Astrocyte of the spinal cord (primary cell): ENCODE measurements at places on chromosomes 5 and 9.
A peak's percentile ranks its signal among the peaks of the same experiment; 100 is the strongest.

DNA sequence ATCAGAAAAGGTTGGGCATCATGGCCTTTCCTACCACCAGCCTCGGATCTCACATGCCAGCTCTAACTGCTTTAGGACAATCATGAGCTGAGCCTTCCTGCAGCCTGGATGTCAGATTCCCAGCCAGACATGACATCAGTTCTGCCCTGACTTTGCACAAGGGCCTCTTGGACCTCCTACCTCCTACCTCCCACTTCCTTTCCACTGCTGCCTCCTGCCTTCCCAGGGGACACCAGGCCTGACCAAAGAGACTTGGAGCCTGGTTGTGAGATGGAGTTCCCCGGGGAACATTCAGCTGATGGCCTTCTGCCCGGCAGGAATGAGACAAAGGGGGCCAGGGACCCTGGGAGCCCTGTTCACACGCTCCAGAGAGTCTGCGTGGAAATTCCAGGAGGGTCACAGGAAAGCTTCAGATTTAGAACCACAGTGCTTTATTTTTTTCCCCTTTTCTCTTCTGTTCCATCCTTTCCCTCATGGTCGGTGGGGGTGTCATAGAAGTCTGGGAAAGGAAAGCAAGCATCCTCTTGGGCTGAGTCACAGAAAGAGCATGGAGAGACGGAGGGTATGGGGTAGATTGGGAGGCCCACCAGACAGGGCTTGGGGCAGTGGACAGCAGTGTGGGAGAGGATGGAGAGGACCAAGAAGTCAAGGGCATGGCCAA is 35.4 kb upstream of the IL17B start:
- DNase-seq = peak; percentile 67

GRCh38 chr5:159218595-159219023 is 9.3 kb upstream of the RNF145 start:
- DNase-seq = no peak

DNA sequence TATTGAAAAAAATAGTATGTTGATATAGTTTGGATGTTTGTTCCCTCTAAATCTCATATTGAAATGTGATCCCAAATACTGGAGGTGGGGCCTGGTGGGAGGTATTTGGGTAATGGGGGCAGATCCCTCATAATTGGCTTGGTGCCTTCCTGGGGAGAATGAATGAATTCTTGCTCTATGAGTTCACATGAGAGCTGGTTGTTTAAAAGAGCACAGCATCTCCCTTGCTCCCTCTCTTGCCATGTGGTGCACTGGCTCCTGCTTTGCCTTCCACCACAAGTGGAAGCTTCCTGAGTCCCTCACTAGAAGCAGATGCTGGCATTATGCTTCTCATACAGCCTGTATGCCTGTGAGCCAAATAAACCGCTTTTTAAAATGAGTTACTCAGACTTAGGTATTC is 154.8 kb downstream of the ADAMTS6 start:
- peak; percentile 43 for DNase-seq

- DNase-seq = no peak
Observed at GRCh38 chr9:136815422-136815782, 7.7 kb downstream of the RABL6 start.

DNA sequence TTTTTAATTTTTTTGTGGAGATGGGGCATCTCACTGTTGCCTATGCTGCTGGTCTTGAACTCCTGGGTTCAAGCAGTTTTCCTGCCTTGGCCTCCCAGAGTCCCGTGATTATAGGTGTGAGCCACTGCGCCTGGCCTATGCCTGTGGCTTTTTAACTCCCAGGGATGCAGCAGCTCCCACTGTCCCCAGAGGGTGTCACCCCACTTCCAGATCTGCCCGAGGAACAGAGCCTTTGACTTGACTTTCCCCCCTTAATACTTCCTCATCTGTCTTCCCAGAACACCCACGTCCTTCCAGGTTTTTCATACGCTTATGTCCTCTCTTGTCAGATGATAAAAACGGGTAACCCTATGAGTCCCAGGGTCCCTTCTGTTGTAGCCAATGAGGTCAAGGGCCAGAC is 7.6 kb upstream of the PRRC2B start:
- DNase-seq = no peak

DNA sequence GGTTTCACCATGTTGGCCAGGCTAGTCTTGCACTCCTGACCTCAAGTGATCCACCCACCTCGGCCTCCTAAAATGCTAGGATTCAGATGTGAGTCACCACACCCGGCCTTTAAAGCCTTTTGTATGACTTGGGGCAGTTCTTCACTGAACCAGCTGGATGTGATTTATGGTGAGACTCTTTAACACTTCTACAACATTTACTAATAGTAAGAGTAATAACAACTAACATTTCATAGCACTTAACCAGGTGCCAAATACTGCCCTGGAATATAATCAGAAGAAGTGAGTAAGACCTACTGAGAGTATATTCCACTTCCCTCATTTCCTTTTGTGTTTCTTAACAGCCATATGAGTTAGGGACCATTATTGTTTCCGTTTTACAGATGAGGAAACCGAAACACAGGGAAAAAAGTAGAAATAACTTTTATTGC is 10.0 kb downstream of the ZSWIM6 start:
- peak; percentile 72 for DNase-seq

GRCh38 chr5:60675286-60675685 is 24.7 kb downstream of the DEPDC1B start:
- no peak for DNase-seq

DNA sequence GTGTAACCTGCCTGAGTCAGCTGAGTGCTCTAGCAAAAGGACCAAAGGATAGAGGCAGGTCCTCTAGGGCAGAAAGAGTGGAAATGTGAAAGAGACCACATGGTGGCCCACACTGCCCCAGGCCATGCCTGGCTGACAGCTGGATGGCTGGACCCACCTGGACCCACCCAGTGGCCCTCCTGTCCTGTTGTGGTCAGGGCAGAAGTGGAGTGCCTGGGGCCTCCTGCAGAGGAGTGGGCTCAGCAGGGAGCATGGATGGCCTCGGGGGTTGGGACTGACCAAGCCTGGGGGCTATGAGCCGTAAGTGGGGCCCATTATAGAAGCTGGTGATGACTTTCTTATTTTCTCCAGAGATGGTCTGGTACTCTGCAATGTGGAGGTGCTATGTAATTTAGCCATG is 55.7 kb upstream of the FAM120AOS start:
- no peak for DNase-seq

- DNase-seq = peak; percentile 25
Observed at GRCh38 chr5:110351430-110351829, 375.0 kb downstream of the TMEM232 start.

- no peak for DNase-seq
Observed at GRCh38 chr9:13555516-13555915, 276.0 kb upstream of the MPDZ start.

GRCh38 chr9:28805197-28805596 is 1231.9 kb upstream of the C9orf72 start:
- DNase-seq = no peak

DNA sequence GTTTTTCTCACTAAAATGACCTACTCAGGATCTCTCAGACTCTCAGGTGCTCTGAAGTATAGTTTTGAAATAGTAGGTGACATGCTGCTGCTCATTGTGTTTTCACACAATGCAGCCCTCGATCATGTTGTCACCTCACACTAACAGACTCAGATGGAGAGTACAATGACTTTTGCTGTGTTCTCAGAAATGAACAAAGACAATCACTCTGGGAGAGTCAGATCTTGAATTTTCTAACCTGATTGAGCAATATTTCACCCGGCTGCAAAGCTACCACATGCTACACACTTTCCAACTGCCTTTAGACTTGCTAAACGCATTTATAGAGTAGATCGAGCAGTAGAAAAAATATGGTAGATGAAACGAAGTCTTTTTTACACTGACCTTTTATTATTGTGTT is 113.4 kb downstream of the ST8SIA4 start:
- no peak for DNase-seq

- DNase-seq = no peak
Observed at GRCh38 chr5:154084062-154084639, 45.4 kb downstream of the MFAP3 start.

DNA sequence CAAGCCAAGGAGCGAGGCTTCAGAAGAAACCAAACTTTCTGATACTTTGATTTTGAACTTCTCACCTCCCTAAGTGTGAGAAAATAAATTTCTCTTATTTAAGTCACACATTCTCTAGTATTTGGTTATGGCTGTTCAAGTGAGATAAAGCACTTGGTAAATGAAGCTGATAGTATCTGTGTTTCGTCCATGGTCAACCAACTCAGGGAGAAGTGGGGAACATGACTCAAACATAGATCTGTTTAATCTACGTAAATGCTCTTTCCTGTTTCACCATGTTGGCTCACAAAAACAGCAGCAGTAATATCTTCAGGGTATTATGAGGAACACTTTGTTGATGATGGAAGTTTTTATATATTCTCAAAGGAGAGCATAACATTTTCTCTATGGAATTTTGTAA is 2167.2 kb upstream of the C9orf72 start:
- DNase-seq = no peak

DNA sequence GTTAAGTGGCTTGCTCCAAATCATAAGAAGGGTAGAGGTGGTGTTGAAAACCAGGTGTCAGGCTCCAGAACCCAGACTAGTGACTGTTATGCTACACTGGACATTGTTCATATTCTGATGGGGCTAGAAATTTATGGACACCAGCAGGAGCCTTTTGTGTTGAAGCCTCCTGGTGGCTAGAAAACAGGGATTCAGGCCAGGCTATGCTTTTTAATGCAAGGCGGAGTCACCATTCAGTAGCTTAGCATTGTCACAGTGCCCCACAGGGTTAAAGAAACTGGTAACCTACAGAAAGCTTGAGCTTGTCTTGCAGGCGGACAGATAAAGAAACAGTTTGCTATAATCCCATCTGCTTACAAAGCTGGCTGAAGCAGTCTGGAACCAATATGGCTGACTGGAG is 23.0 kb upstream of the GOLM1 start:
- no peak for DNase-seq

- DNase-seq = no peak
Observed at GRCh38 chr9:88266416-88266815, 121.8 kb upstream of the SPIN1 start.

DNA sequence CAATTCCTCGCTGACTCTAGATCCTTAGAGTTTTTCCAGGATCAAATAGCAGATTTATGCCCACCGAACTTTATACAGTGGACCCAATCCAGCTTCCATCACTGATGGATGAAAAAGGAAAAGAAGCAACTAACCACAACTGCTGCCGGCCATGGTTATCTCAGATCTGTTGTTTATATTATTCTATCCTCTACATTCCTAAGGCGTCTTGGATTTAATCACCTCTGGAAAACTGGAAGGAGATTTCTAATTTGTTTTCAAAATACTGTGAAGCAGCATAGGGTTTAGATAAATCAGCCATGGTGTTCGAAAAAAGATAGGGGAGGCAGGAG is 663 bp upstream of the ZNF366 start:
- no peak for DNase-seq

- DNase-seq = no peak
Observed at GRCh38 chr5:122273696-122274095, 38.3 kb upstream of the SNCAIP start.

GRCh38 chr5:175864296-175864695 is 7.1 kb upstream of the CPLX2 start:
- no peak for DNase-seq

DNA sequence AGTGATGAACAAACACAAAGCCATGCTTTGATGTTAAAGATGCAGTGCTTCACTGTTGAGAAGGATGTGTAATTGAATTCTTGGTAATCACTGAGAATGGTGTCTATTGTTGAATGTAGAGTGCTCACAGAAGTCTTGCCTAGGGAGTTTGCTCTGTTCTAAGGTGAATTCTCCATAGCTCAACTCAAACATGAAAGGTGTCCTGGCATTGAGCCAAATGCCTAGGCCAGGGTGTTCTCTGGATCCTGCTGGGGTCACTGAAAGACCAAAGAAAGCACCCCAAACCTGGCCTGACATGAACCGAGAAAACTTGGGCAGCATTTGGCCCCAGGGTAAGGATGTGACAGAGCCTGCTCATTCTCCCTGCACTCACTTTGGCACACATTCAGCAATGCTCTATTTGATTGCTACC is 217.3 kb downstream of the ARL15 start:
- DNase-seq = no peak
